ENCODE measurements at places on chromosomes 1 and 21.

- no peak for DNase-seq
Observed at GRCh38 chr1:222594789-222595188, 5.1 kb upstream of the TAF1A start.

DNA sequence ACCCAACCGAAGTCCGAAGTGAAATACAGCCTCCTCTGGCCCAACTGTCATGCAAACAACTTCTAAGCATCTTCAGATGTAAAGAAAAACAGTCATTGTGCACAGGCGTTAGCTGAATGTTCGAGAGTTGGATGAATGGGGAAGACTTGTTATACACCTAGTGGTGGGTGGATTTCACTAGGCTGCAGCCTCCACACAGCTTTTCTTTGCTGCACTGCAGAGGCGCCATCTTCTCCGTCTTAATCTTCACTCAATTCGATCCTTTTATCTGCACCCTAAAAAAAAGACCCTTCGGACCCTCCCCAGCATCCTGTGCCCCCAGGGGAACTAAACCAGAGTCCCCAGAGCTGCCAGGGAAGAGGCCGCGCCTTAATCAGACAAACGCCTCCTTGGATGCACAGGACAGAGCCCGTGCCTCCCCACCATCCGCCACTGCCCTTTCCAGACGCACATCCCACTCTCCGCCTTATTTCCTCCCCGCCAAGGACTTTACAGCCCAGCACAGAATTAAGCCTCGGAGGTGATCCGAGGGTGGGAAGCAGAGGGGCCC lies 1.4 kb downstream of the APP start:
- peak; percentile 5 for DNase-seq

- DNase-seq = no peak
Observed at GRCh38 chr1:32816676-32817158, 441 bp downstream of the YARS1 start.

DNA sequence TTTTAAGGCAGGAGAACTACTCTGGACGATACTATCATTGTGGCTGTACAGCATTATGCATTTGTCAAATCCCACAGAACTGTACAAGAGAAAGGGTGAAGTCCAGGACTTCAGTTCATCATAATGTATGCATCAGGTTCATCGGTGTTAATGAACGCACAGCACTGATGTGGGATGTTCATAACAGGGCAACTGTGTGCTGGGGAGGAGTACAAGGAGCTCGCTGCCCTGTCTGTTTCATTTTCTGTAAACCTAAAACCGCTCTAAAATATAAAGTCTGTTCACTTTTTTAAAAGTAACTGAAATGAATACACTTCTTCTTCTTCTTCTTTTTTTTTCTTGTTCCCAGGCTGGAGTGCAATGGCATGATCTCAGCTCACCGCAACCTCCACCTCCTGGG lies 25.0 kb downstream of the TMPRSS2 start:
- no peak for DNase-seq

- no peak for DNase-seq
Observed at GRCh38 chr1:47371016-47371517, 37.5 kb downstream of the CMPK1 start.

GRCh38 chr1:241736387-241736786 lies 84.3 kb downstream of the WDR64 start:
- no peak for DNase-seq

- no peak for DNase-seq
Observed at GRCh38 chr1:43704838-43705237, 2.5 kb upstream of the ST3GAL3 start.

- DNase-seq = no peak
Observed at GRCh38 chr1:206101351-206102045, 15.7 kb downstream of the AVPR1B start.

DNA sequence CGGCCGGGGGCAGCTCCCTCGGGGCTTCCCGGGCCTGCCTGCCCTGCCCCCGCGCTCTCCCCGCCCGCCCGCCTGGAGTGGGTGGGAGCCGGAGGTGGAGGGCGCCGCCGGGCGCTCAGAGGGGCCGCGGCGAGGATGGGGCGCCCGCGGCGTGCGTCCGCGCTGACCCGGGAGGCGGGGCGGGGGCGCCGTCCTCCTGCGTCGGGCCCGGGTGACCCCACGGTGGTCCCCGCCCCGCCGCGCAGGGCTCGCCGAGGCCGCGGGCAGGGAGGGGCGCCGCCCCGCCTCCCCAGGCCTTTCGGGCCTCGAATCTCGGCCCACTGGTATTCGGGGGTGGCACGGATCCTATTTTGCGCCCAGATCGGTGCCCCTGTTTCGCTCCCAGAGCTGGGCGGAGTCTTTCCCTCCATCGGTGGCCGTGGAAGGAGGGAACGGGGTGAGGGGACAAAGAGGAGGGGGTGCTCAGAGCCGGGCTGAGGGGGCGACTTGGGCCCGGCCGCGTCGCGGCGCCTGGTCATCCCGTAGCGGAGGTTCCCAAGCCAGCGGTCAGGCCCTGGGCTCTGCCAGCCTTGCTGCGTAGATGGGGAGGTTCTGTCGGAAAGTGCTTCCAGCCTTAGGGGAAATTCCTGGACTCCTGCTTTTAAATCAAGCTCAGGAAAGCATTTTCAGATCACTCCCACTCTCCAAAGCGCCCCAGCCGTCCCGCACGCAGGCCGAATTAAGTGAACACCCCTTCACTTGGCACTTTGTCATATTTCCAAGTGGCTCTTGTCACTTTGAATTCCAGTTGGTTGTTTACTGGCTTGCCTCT lies 545 bp downstream of the PATJ start:
- DNase-seq = peak; percentile 11

DNA sequence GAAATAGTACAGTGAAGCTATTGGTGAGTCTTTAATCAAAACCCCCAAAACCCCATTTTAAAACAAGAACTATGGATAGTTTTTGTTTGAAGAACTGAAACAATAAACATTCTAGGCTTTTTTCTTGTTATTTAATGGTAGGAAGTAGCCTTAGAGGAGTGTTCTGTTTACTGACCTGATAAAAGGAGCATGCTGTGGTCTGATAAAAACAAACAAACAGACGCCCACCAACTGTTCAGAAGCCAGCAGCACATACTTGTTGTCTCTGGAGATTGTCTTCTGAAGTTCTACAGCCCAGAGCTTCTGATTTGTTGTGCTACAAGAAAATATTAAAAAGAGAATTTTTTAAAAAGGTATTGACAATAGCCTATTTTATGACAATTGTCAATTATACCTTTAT lies 54.1 kb upstream of the CFAP298 start:
- DNase-seq = no peak

DNA sequence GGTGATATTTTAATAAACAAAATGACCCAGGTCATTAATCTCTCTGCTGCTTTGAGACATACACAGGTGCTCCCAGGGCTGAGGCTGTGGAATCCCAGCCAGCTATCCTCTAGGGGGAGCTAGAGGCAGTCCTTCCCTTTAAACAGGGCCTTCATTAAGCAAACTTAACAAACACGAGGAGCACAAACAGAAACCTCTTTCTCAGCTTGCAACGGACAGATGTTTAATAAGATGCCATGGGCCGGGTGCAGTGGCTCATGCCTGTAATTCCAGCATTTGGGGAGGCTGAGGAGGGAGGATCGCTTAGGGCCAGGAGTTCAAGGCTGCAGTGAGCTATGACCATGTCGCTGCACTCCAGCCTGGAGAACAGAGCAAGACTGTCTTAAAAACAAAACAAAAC lies 106.7 kb downstream of the HIVEP3 start:
- DNase-seq = no peak

- DNase-seq = no peak
Observed at GRCh38 chr1:10291705-10292104, 81.3 kb downstream of the KIF1B start.

DNA sequence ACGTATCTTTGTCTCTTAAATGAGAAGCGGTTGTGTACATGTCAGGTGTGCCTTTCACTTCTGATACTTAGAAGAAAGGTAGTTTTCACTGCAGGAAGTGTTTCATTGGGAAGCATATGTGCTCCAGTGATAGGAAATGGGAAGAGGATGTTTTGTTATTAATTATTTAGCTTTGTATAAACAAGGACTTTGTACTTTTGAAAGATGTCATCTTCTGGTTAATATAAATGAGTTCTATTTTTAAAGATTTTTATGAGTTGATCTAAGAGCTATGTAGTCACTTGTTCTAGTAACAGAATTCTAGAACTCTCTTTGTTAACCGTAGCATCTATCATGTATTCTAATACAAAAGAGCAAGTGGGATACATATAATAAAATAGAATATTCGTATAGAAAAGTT lies 130.5 kb downstream of the RASAL2 start:
- no peak for DNase-seq

DNA sequence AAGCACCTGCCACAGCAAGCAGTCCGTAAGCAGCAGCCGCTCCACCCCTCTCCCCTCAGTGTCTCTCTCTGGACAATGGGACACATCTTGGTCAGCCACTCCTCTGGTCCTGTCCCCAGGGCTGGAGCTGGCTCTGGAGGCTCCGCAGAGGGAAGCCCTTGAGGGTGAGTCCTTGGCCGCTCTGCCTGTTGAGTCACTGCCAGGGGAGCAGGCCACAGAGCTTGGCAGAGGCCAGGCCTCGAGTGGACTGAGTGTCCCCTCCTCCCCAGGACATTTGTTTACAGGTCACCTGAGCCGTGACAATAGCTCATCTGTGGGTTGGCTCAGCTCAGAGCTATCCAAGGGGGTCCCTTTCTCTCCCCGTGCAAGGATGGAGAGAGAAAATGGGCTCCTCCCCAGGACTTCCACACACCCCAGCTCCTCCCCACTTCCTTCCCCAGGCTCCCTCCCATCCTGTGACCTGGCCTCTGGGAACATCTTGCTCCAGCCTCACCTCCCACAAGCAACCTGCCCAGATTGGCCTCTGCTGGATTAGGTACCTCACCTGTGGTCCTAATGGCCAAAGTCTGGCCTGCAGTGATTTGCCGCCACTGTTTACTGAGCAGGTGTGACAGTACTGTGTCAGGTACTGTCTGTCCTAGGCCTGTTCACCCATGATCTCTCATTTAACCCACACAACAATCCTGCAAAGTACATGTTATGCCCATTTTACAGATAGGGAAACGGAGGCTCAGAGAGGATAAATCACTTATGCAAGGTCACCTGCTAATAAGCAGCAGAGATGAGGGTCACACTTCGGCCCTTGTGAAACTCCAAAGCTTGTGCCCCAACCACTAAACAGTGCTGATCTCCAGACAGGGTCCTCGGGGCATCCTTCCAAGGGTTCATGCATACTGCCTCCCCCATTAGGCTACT lies 4.8 kb downstream of the FAM131C start:
- DNase-seq = no peak

DNA sequence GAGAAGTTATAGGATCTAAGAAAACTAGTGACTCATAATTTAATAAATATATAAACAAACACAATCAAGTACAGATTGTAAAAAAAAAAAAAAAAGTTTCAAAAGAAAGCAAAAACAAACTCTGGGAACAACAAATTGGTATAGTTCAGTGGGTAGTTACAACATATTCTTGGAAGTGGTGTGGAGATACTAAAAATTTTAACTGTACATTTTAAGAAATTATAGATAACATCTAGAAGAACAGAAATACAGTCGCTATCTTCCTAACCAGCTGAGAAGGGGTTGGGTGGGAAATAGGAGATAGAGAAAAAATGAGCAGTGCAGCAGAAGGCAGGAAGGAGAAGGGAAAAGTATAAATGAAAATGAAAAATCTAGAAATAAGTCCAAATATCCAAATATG lies 70.5 kb downstream of the LRRC8C start:
- DNase-seq = no peak

- no peak for DNase-seq
Observed at GRCh38 chr1:70411360-70411844, 334 bp downstream of the CTH start.

DNA sequence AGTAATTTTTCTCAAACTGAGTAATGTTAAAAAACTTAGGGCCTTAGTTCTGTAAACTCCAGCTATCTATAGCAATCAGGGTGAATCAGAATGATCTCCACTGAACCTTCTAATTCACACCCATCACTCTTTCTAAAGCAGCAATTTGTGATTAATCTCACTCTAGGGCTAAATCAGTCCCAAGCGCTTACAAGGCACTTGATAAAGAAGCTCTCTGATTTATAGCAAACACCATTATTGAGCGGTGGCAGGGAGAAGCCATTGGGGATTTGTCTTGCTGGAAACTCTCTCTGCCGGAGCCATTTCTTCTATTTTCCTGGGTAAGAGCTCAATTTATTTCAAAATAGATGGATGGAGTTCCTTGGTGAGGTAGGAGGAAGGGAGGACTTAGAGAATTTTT lies 77.0 kb downstream of the OMA1 start:
- no peak for DNase-seq

GRCh38 chr1:212916481-212917133 lies 33.7 kb upstream of the VASH2 start:
- no peak for DNase-seq

DNA sequence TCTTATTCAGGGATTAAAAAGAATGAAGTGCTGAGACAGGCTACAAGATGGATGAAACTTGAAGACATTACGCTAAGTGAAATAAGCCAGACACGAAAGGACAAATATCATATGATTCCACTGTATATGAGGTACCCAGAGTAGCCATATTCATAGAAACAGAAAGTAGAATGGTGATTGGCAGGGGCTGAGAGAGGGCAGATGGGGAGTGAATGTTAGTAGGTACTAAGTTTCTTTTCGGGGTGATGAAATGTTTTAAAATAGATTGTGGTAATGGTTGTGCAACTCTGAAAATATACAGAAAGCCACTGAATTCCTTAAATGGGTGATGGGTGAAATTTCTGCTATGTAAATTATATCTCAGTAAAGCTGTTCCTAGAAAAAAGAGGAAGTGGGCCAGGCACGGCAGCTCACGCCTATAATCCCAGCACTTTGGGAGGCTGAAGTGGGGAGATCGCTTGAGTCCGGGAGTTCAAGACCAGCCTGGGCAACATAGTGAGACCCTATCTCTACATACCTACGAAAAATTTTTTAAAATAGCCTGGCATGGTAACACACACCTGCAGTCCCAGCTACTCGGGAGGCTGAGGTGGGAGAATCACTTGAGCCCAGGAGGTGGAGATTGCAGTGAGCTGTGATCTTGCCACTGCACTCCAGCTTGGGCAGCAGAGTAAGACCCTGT lies 15.9 kb downstream of the SLC27A3 start:
- no peak for DNase-seq

GRCh38 chr1:176177764-176178163 lies 29.3 kb downstream of the COP1 start:
- DNase-seq = no peak

DNA sequence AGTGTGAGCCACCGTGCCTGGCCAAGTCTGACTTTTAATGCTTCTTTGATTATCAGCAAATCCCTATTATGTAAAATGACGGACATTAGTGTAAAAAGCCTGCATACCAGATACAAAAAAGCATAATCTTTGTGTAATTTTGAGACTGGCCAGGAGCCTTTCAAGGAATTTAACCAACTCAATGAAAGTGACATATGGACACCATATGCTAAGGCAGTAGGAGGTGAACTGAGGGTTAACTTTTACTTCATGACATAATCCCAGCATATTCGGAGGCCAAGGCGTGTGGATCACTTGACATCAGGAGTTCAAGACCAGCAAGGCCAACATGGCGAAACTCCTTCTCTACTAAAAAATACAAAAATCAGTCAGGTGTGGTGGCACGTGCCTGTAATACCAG lies 94.6 kb downstream of the EIF4G3 start:
- DNase-seq = no peak
